ENCODE measurements at places on chromosomes 5 and 9. TPM values are rescaled to one million over a fixed set of nuclear protein-coding genes. Genes with fewer than 3 reads are reported as not detected.

The CDK5RAP2 gene
- 71.7 TPM for total RNA-seq

The SEMA6A gene
- 47.2 TPM for total RNA-seq

The MYOZ3 gene
- total RNA-seq, result 51.5 TPM

The PRR7 gene
- 0.72 TPM for total RNA-seq

The SARDH gene
- total RNA-seq, result 8.0 TPM

The PCDHB10 gene
- 6.1 TPM for total RNA-seq

The SMARCA2 gene
- 176 TPM for total RNA-seq

The PLPPR1 gene
- total RNA-seq, result 0.92 TPM

The KIAA0825 gene
- total RNA-seq, result 13.1 TPM

The CCL28 gene
- 13.0 TPM for total RNA-seq

The PTPRD gene
- 105 TPM for total RNA-seq

The TSLP gene
- 0.21 TPM for total RNA-seq

The IL7R gene
- total RNA-seq, result 0.72 TPM

The GABRG2 gene
- not detected for total RNA-seq

DNA sequence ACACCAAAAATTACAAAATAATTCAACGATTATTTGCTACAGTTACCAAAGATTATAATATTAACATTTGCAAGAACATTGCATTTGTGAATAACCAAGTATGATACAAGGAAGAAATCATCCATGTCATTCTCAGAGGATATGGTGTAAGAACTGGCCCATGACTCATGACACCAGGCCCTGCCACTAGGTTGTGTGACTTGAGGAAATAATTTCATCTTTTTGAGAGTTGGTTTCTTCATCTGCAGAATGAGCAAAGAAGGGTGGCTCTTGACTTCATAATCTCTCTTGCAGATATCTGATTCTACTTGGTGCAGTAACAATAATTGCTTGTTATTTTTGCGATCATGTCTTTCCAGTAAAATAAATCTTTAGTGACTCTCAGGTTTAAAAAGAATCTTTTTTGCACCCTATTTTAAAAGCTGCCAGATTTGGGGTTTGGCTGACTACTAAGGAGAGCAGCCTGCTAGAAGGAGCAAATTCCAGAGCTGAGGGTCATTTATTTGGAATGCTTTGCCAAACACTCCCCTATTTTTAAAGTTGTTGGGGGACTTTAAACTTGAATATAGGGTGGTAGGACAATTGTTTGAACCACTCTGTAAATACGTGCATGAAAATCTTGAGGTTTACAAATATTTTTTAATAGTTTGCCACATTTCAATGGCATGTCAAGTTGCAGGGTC is 23.5 kb downstream of the ITGA1 start:
- DNase-seq, result no peak

DNA sequence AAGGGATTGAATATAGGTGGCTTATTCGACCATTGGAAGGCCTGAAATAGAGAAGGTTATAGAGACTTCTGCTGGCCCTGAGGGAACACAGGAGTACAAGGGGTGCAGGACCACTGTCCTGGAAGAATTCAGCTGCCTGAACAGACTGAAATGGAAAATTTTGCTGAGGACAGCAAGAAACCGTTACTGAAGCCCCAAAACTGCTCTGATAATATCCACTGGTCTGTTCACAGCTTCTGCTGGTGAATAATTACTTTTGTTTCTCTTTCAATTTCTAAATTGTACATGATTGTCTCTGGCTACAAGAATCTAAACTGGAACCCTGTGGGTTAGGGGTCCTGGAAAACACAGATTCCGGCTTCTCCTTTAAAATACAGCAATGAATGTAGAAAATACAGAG is 218.5 kb upstream of the CDH12 start:
- DNase-seq, result no peak

DNA sequence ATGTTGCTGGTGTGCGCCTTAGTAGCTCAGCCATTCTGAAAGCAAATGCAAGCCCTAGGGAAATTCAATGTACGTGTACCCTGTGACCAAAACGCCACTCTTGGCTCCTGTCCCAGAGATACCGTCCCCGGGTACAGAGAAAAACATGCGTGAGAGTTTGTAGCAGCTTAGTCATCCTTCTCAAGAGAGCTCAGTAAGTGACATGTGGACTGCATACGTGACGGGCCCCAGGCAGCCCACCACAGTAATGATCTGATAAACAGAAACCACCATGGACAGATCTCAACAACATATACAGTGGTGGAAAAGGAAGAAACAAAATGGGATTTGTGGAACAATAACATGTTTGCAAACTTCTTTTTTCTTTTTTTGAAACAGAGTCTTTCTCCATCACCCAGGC is 45.1 kb downstream of the S1PR3 start:
- no peak for DNase-seq

- DNase-seq, result peak; percentile 20
These were observed 773.4 kb downstream of the BRINP1 start for GRCh38 chr9:118595719-118596305.

- no peak for DNase-seq
These were observed 1916.7 kb downstream of the EFNA5 start for GRCh38 chr5:105754056-105754455.

DNA sequence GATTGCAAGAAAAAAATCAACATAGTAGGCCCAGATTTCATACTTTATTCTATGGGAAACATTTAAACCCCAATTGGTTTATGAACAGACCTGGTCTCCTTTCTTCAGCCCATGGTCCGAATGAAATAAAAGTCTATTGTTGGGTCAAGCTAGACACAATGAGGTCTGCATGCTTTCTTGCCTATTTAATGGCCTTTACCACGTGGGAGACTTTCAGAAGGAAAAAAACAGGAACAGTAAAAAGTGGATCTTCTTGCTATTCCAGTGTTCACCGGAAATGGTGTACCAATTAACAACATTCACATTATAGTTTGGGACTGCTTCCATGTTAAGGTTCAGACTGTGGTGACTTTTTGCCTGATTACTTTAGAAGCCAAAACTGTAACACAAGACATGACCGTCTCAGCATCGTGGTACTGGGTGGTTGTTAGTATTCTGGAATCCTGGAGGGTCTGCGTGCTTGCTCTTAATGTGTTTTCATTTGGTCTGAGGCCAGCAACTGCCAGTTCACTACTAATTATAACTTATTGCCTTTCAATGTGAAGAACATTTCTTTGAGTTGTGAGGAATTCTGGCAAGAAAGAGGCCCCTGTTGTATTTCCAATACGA is 85.4 kb upstream of the PRRC1 start:
- peak; percentile 27 for DNase-seq

GRCh38 chr5:37133939-37134338 is 115.2 kb downstream of the CPLANE1 start:
- no peak for DNase-seq

DNA sequence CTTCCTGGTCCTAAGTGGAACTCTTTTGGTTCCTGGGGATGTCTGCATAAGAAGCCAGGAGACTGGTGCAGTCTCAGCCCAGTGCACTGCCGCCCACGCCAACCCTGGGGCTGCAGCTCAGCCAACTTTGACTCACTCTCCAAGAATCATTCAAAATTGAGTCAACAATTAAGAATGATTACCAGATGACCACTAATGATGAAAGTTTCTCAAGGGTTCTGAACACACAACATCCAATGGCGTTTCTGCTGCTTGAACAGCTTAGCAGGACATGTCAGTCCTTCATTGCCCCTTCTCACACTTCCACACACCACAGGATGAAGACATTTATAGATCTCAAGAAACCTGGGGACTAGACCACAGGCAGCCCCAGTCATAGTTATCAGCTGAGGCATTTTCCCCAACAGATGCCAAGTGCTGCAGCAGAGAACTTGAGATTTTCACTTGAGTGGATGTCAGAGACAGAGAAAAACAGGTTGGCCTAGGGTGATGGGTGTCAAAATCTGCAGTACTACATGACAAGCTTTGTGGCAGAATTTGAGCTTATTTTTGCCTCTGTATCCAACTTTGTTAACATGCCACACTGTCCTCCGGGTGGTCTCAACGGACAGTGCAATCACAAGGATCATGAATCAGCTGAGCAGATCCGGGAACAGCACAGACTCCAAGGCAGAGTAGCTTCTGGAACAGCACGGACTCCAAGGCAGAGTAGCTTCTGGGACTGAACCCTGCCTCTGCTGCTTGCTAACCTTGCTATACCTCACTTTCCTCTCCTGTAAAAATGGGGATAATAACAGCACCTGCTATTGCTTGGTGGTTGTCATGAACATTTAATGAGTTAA is 356.1 kb downstream of the SPOCK1 start:
- DNase-seq, result no peak

DNA sequence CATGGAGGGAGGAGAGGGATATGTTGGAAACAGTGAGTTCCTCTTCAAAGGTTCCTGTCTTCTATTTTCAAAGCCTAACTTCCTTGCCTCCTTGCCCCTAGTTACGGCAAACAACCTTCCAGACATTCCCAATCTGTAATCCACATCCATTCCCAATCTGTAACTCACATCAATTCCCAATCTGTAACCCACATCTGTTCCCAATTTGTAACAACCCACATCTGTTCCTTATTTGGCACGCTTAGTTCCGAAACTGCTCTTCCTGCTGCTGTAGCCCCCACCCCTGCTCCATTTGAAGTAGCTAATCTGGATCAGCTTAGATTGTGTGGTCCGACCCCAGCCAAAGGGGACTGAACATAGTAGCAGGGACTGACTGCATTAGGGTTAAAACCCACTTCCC is 23.9 kb upstream of the IDNK start:
- peak; percentile 14 for DNase-seq

DNA sequence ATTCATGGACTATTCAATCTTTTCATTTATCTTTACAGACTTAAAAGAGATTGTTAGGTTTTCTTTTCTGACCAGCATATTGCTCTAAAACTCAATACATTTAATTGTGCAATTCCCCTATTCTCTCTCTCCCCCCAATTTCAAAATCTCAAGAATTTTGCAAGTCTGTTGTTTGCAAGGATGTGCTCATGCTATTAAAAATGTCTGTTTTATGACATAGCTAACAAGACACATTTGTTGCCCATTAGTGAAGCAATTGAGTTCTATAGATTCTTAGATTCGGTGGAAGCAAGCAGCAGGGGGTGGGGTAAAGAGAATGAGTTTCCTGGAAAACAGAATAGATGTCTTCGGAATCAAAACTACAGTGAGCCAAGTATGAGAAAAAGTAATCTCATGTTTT is 8.5 kb upstream of the CSNK1A1 start:
- DNase-seq, result no peak

DNA sequence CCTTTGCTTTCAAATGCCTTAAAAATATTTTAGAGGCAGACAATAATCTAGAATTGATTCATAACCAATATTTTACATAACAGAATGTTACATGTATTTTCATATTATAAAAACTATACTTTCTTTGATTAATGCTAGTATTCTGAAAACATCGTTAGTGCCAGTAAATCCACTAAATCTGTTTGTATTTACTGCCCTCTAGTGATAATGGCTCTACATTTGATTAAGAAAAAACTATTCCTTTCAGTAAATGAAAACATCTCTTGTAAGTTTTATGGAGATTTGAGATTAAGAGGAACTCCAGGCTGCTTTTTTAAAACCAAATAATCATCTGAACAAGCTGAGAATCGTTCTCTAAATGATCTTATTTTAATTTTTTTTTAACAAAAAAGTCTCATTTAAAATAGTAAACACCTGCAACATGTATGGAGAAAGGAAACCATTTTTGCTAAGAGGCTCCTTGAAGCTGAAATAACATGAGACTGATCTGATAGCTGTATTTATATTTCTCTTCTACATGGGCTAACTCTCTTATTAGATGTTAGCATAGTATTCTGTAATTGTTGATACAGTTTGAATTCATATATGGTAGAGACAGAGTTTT is 424.7 kb downstream of the RAB3C start:
- peak; percentile 50 for DNase-seq

GRCh38 chr9:133709691-133710571 is 28.2 kb downstream of the SARDH start:
- DNase-seq, result no peak

- peak; percentile 41 for DNase-seq
These were observed 29.2 kb upstream of the NSMF start for GRCh38 chr9:137488327-137488653.

GRCh38 chr9:24391095-24391494 is 154.6 kb downstream of the IZUMO3 start:
- DNase-seq, result no peak

GRCh38 chr9:7592321-7593316 is 207.0 kb downstream of the DMAC1 start:
- DNase-seq, result no peak

- peak; percentile 40 for DNase-seq
These were observed 82.4 kb downstream of the ARHGAP26 start for GRCh38 chr5:142852416-142853198.

- DNase-seq, result no peak
These were observed 23.9 kb upstream of the PPP1R2B start for GRCh38 chr5:156826150-156826549.

DNA sequence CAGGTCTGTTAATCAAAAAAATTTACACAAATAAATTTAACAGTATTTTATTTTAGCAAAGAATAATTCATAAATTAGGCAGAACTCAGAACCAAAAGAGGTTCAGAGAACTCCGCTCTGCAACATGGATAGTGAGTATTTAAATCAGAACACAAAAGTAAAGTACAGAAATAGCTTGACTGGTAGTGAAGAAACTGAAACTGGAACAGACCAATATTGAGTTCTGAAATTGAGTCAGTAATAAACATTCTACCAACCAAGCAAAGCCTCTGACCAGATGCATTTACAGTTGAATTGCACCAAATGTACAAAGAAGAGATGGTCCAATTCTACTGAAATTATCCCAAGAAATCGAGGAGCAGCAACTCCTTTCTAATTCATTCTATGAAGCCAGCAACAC is 1542.8 kb downstream of the EFNA5 start:
- no peak for DNase-seq

DNA sequence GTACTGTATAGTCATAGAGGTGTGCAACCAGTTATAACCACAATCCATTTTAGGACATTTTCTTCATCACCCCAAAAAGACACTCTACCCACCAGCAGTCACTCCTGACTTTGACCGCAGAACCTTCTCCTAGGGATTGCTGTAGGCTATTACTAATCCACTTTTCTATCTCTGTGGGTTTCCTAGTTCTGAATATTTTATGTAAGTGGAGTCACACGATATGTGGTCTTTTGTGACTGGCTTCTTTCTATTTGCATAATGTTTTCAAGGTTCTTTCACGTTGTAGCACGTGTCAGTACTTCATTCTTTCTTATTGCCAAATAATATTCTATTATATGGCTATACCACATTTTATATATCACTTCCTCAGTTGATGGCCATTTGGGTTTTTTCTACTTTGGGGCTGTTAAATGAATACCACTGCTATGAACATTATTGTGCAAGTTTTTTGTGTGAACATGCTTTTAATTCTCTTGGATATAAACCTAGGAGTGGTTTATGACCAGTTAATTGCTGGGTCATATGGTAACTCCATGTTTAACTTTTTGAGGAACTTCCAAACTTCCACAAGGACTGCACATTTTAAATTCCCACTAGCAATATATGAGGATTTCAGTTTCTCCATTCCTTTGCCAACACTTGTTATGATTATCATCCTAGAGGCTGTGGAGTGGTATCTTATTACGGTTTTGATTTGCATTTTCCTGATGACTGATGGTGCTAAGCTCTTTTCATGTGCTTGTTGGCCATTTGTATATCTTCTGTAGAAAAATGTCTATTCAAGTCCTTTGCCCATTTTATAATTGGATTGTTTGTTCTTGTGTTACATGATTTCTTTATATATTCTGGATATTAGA is 37.8 kb downstream of the MRRF start:
- no peak for DNase-seq

All from tongue (tissue), 3 donors.